ENCODE measurements at places on chromosomes 12 and 14. TPM values are rescaled to one million over a fixed set of nuclear protein-coding genes. Genes with fewer than 3 reads are reported as not detected.

GRCh38 chr14:49594347-49595091 is 4.2 kb upstream of the LRR1 start:
- no peaks in the 10 kb centered on the region for H3K4me1 ChIP-seq
- no peaks in the 10 kb centered on the region for H3K27me3 ChIP-seq
- no peaks in the 10 kb centered on the region for H3K36me3 ChIP-seq
- H3K27ac ChIP-seq: no peak overlapping the region
- DNase-seq: no peak

- no peak overlapping the region for H3K27ac ChIP-seq
- H3K27me3 ChIP-seq: no peaks in the 10 kb centered on the region
- DNase-seq: peak; percentile 45
These were observed 152.3 kb upstream of the C14orf180 start for GRCh38 chr14:104427131-104427851.

DNA sequence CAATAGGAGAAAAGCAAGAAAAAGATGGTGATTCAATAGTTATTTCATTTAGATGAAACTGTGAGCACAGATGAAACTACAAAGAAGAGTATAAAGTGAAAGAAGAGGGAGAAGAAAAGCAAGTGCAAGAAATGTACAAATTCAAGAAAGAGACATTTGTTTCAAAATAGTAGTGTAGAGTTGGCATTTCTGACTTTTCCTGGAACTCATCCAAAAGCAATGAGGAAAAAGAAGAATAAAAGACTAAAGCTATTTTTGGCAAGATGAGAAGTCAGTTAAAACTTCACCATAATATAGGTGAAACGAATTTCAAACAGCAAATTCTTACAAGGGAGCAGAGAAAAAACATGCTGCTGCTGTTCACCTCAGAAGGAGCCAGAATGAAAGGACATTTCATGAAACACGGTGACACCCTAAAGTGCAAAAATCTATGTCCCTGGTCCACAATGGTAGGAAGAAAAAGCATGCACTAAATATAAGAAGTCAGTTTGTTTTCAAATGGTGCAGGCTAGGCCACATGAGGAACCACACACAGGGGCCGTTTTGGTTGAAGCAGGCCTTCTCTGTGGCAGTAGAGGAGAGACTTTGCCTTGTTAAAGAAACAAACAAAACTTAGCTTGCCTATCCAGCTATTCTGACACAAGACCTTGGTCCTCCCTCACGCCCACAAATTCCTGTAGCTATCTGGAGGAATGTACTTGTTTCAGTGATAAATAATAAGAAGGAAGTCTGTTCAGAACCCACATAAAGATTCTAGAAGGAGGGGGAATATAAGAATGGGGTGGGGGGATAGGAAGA is 11.1 kb upstream of the CMAS start:
- H3K4me3 ChIP-seq: no peak overlapping the region
- no peaks in the 10 kb centered on the region for H3K27me3 ChIP-seq
- H3K4me1 ChIP-seq: no peaks in the 10 kb centered on the region

DNA sequence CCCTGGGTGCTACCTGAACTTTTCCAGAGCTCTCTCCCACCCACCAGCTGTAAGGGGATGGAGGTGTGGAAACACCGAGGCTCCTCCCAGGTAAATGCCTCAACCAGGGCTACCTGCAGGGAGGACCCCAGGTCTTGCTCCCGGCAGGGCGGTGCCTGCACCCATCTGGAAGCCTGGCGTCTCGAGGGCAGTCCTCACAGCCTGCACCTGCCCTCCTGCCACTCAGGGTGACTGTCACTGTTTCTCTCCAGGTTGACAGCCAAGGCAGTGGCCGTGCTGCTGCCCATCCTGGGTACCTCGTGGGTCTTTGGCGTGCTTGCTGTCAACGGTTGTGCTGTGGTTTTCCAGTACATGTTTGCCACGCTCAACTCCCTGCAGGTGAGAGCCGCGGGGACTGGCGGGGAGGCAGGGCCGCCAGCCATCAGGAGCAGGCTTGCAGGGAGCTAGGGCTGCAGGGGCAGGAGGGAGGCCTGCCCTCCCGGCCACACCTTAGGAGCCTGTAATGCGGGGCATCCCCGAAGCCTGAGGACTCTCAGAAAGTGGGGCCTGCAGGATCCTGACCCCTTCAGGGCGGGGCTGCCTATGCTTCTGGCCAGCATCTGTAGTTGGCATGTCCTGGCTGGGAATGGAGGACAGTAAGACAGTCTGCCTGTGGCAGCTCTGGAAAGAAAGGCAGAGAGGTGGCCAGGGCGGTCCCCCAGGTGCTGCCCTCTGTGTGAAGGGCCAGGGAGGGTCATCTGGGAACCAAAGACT is 182.3 kb downstream of the ADGRD1 start:
- DNase-seq: no peak
- no peak overlapping the region for H3K4me3 ChIP-seq
- H3K27me3 ChIP-seq: peaks cover 8% of the 10 kb centered on the region
- H3K4me1 ChIP-seq: no peaks in the 10 kb centered on the region
- no peak overlapping the region for H3K27ac ChIP-seq

DNA sequence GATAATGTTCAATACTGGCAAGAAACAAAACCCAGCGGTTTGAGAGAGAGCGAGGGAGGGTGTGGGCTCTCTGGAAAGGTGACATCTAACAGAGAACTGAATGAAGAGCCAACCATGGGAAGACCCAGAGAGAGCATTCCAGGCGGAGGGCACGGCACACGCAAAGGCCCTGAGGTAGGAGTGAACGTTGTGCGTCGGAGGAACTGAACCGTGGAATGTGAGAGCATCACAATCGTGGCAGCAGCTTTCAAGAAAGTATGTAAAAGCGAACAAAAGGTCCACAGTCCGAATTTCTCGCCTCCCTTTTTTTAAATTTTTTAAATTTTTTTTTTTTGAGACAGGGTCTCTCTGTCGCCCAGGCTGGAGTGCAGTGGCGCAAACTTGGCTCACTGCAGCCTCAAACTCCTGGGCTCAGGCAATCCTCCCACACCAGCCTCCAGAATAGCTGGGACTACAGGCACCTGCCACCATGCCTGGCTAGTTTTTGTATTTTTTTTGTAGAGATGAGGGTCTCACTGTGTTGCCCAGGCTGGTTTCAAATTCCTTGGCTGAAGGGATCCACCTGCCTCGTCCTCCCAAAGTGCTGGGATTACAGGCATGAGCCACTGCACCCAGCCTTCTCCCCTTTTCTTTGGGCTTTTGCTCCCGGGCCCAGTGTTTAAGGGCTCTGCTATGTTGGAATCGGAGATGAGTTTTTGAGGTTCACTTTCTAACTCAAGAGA is 15.3 kb upstream of the SCARB1 start:
- H3K27ac ChIP-seq: no peak overlapping the region
- no peaks in the 10 kb centered on the region for H3K27me3 ChIP-seq
- H3K36me3 ChIP-seq: no peaks in the 10 kb centered on the region
- H3K4me1 ChIP-seq: no peaks in the 10 kb centered on the region
- H3K4me3 ChIP-seq: no peak overlapping the region
- no peak for DNase-seq

DNA sequence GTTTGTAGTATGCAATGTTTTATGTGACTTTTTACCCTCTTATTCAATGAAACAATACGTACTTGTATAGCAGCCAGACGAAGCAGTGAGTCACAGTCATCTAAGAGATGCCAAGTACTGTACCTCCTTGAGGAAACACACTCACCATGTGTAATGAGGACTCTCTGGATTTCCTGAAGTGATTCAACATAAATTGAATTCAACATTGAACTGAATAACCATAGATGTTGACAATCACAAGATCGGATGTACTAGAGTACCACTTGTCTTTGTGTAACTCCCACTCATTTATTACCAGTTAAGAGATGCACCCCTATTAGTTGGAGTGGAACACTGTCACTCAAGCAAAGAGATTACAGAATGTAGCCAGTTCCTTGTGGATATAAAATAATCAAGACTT is 175.2 kb upstream of the HMGA2 start:
- DNase-seq: peak; percentile 22
- H3K36me3 ChIP-seq: no peaks in the 10 kb centered on the region
- H3K4me1 ChIP-seq: no peaks in the 10 kb centered on the region
- H3K27me3 ChIP-seq: no peaks in the 10 kb centered on the region
- peak overlapping the region; percentile 20 for H3K27ac ChIP-seq

- peak overlapping the region; percentile 63 for H3K27ac ChIP-seq
- H3K4me3 ChIP-seq: no peak overlapping the region
- DNase-seq: no peak
- H3K36me3 ChIP-seq: no peaks in the 10 kb centered on the region
- no peaks in the 10 kb centered on the region for H3K27me3 ChIP-seq
- H3K4me1 ChIP-seq: no peaks in the 10 kb centered on the region
These were observed 15.2 kb downstream of the JAG2 start for GRCh38 chr14:105153331-105153731.

DNA sequence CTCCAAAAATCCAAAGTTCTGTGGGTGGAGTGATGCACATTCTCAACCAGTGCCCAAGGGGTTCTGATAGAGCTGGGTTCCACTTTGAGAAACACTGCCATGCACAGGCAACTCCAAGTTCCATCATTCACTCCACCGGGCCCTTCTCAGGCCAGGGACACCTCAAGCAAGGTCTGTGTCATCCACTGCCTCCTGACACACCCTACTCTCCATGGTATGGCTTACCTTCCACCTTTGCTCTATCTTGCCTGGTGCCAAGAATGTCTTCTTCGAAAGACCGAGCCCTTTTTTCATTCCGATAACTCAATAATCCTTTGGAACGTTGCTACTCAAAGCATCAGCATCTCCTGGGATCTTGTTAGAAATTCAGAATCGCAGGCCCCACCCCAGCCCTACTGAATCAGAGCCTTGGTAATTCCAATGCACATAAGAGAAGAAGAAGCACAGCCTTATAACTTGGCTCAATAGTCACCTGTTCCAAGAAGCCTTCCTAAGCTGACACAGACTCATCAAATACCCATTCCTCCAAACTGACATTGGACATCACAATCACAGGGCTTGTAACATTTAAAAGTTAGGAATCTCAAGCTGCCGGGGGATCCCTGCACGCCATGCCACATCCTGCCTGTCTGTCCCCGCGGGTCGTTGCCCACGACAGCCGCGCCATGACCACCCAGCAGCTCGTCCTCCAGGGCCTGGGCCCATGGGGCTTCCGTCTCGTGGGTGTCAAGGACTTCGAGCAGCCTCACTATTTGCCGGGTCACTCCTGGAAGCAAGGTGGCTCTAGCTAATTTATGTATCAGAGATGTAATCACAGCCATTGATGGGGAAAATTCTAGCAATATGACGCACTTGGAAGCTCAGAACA is 66.4 kb downstream of the VCPKMT start:
- DNase-seq: no peak
- no peaks in the 10 kb centered on the region for H3K4me1 ChIP-seq
- no peak overlapping the region for H3K4me3 ChIP-seq
- H3K27ac ChIP-seq: no peak overlapping the region

DNA sequence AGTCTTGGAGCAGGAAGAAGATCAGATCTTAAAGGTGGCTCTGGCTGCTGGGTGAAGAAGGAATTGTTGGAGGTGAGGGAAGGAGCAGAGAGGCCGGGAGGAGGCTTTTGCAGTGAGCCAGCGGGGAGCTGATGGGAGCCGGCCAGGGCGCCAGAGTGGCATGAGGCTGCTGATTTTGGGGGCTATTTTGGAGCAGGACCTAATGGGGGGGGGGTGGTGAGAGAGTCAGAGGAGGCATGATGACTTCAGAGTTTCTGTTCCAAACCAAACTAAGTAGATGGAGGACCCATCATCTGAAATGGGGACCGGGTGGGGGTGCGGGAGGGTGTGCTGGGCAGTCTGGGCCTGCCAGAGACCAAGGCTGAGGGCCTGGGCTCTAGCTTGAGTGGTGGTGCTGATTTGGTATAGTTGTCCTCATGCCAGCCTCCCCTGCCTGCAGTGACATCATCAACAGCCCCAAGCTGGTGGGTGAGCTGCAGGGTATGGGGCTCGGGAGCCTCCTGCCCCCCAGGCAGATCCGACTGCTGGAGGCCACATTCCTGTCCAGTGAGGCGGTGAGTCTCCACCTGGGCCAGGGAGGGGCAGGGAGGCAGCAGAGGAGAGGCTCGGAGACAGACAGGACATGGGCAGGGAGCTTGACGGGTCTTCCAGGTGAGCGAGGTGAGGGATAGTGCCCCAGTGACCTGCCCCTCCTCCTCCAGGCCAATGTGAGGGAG is 6.2 kb downstream of the TNFAIP2 start:
- H3K27ac ChIP-seq: peak overlapping the region; percentile 86
- H3K27me3 ChIP-seq: no peaks in the 10 kb centered on the region
- no peaks in the 10 kb centered on the region for H3K36me3 ChIP-seq
- no peak for DNase-seq
- H3K4me3 ChIP-seq: no peak overlapping the region
- peaks cover 6% of the 10 kb centered on the region for H3K4me1 ChIP-seq

DNA sequence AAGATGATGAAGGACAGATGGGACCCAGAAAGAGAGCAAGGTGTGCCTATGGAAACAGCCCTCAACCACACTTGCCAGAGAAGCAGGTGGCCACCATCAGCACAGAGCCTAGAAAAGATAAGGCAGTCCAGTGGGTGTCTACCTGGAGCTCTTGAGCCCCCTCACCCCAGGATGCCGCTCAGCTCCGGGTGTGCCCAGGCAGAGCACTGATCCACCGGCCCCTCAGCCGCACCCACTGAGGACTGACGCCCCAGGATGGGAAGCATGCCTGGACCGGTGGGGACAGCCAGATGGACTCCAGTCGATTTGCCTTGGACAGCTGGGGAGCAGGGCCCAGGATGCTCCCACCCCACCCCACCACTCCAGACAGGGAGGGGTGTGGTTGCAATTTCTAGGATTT is 15.1 kb upstream of the ZFP36L1 start:
- no peaks in the 10 kb centered on the region for H3K36me3 ChIP-seq
- peak overlapping the region; percentile 85 for H3K27ac ChIP-seq
- H3K4me3 ChIP-seq: no peak overlapping the region
- no peak for DNase-seq
- H3K27me3 ChIP-seq: no peaks in the 10 kb centered on the region

DNA sequence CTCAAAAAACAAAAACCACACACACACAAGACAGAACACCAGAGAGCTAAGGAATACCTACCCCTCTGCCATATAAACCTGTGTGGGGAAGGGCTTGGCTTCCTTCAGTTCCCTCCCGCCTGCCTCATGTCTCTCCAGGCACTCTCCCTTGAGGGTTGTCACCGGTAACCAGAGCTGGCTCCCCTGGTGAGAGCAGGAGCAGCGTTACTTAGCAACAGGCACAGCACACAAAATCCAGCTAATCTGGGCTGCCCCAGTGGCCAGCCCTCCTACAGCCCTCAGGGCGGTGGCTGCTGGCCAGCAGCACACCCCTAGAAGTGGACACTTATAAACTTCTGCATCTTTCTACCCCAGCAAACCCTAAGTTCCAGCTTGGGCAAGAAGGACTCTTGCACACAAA is 21.6 kb upstream of the NR4A1 start:
- no peak overlapping the region for H3K4me3 ChIP-seq
- peaks cover 6% of the 10 kb centered on the region for H3K4me1 ChIP-seq
- H3K27ac ChIP-seq: no peak overlapping the region
- DNase-seq: no peak
- no peaks in the 10 kb centered on the region for H3K27me3 ChIP-seq

GRCh38 chr14:74501135-74501614 is 7.6 kb downstream of the ISCA2 start:
- no peaks in the 10 kb centered on the region for H3K36me3 ChIP-seq
- H3K27me3 ChIP-seq: no peaks in the 10 kb centered on the region
- H3K27ac ChIP-seq: peak overlapping the region; percentile 52
- H3K4me1 ChIP-seq: no peaks in the 10 kb centered on the region
- no peak overlapping the region for H3K4me3 ChIP-seq

Gene PDZRN4
- total RNA-seq: 0.98 TPM

Gene PIK3C2G
- 0.16 TPM for total RNA-seq

Gene TBX3
- 78.3 TPM for total RNA-seq

Gene DPPA3
- not detected for total RNA-seq

Gene TMEM19
- total RNA-seq: 29.0 TPM

Gene SIX6
- total RNA-seq: not detected

Measured in breast epithelium (tissue), 4 donors.